ENCODE measurements at places on chromosomes 6 and 20.

DNA sequence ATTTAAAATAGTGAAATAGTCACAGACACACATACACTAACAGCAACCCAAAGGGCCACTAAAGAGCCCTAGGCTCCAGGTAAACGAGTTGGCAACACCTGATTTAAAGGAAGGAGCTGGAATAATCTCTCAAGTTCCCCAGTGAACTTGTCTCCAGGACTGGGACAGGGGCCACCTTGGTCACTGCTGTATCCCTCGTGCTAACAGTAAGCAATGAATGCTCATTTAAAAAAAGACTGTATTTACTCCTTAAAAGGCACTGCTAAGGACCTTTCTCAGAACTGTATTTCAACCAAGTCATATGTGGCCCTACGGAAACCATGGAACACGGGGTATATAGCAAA, 1.3 kb downstream of the DIDO1 start:
- no peak for DNase-seq

DNA sequence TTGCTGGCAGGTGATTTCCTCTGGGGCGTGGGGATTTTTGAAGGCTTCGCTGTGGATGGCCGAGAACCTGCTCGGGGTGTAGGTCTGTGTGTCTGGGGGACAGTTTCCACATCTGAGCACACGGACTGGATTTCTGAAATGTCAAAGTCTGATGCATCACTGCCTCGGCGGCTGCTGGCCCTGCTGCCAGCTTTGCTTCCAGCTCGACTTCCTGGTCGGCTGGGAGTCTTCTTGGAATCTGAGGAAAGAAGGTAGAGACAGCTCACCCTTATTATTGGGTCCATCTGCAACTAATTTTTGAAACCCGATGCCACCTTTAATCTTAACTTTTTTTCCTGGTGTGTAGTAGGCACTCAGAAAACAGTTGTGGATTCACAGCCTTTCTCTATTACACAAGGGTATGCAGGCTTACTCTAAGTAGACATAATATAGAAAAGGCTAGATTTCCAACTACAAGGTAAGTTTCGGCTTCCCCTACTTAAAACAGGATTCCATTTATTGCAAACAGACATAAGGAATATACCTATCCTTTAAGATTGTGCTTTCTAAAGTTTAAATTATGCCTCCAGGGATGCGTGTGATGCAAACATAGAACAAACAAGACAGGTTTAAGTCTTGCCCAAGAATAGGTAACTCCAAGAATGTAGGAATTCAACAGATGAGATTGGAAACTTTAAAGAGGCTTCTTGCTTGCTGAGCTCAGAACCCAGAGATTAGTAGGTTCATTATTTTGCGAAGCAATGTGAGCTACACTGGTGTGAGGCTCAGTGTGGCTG, 183.5 kb downstream of the DST start:
- DNase-seq: no peak

DNA sequence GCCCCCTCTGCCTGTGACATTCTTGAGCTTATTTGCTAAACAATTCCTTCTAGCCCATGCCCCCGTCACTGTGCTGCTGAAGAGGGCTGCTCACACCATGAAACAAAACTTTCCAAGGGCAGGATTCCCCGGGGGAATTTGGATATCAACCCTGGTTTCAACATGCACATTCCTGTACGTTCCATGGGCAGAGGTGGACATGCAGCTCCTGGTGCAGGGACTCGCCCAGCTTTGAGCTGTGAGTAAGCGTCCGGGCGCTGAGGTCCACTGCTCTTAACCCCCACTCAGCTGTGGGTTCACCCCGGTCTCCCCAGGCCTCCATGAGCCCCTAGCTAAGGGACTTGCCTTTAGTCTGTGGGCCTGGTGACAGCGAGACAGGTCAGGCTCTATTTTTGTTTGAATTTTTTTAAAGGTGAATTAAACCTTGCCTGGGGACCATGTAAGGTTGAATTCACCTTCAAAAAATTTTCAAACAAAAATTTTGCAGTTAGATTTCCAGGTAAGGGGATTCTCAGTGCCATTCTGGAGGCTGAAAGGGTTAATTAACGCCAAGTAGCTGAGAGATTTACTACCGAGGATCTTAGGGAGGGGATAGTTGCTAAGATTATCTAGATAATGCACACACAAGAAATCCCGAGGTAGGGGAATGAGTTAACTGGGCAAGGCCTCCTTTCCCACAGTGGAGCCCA, 70.3 kb upstream of the SLC22A23 start:
- DNase-seq: peak; percentile 49

DNA sequence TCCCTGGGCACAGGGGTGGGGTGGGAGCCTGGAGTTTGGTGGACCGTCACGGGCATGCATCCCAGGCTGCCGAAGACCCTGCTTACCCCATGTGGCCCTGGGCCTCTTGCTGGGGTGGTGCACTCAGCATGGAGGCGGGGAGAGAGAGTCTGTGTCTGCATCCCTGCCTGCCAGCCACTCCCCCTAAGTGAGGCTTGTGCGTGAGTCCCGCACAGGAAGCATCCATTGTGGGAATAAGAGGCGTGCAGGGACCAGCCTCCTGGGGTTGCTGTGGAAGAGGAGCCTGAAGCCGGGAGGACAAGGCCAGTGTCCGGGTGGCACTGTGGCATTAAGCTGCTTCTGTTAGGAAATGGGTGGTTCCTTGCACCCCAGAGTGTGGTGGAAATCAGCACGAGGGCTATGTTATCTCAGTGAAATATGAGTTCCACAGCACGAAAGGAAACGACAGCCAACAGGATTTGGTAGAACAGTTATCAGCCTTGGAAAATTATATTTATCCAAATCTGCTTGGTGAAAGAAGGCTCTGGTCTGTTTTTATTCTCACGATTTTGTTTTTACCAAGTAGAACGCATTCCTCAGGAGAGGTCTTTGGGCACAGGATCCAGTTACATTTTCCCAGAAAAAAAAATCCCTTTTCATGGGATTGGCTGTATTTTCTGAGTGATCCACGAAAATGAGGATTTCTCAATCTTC, 35.7 kb downstream of the CDH4 start:
- DNase-seq: no peak

DNA sequence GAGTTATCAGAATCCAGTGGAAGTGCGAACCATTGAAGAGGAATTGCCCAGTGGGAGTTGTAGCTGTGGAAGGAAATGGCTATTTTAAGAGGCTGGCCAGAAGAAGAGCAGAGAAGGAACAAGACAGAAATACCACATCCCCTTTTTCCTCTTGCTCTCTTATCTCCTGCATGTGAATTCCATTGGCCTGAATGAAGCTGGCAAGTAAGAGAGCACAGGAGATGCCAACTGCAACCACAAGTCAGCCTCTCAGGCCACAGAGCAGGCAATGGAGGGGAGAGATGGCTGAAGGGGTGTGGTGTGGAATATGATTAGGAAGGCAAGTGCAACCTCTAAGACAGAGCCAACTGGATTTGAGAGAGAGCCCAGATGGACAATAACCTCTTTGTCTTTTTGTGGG, 362.7 kb upstream of the IMPG1 start:
- no peak for DNase-seq

- no peak for DNase-seq
These were observed 100.0 kb upstream of the ADGRF4 start for GRCh38 chr6:47598367-47598766.

DNA sequence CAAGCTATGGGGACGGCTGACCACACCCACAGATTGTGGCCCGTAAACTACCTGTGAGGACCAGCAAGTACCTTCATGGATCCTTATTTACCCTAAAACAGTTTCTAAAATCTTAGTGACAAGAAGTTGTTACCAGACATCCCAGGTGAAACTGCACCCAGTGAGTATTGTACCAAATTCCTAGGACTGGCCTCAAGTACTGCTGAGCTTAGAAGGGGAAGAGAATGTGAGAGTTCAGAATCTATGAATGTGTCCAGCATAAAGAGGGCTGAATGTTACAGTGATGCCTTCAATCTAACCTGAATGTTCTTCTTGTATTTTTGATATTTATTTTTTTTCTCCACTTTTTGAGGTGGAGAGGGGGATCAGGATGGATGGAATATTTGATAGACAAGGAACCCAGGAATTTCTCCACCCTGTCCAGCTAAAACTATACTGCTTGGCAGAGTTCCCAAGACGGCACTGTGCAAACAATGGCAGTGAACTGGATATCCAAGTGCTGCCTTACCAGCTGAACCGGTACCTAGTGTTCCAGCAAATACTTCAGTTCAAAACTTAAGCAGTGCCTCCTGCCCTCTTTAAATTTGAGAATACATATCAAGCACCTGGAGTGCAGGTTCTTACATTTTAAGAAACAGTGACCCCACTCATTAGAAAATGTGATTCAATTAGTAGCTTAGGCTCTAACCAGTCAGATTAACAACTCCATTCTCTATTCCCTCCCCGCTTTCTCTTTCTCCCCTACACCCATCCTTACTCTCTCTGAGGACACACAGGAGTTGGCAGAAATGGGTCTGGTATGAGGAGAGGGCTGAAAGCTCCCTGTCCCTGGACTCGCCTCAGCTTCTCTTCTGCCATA, 427.3 kb upstream of the FLRT3 start:
- no peak for DNase-seq

GRCh38 chr20:45049438-45049837, 51.5 kb downstream of the KCNS1 start:
- DNase-seq: no peak

GRCh38 chr20:38167851-38168760, 3.0 kb upstream of the TGM2 start:
- peak; percentile 86 for DNase-seq

DNA sequence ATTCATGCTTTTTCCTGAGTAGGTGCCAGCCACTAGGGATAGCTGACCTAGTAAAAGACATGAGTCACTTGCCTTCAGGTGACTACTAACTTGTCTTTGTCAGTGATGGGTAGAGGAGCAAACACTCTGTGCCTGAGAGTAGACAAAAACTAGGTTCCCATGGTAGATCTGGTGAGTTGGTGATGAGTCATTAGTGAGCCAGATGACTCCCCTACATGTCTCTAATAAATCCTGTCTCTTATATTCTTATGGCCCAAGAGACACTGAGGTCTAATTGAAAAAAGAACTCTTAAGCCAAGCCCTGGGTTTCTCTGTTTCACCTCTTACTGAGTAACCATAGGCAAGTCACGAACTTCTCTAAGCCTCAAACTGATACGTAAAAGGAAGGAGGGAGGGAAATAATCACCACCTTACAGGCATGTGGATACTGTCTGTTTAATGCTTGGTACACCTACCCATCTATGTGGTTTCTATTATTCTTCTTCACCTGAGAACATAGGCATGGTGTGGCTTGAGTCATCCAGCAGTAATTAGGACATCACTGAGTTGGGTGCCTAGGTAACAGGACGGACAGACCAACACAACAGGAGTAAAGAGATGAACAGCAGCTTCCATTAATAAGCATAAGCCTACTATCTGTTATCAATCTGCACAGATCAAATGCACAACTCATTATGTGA, 20.3 kb downstream of the TTPAL start:
- DNase-seq: no peak

- no peak for DNase-seq
These were observed 51.7 kb downstream of the DTD1 start for GRCh38 chr20:18639501-18639979.

DNA sequence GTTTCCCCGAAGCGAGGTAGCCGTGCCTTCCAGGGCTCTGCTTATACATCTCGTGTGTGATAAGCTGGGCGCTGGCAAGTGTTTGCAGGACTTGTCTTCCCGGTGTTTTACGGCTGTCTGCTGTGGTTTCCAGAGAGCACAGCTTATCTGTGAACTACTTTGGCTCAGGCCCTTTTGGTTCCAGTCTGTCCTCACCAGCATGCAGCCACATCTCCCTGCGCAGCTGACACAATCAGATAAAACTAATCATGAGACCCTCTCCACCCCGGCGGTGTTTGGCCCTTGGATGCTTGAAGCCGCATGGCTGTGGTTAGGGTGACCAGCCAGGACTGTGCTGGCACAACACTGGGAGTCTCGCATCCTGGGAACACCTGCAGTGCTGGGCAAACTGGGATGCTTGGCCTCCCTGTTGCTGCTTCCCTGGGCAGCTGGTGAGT, 241.8 kb upstream of the FOXQ1 start:
- peak; percentile 71 for DNase-seq

DNA sequence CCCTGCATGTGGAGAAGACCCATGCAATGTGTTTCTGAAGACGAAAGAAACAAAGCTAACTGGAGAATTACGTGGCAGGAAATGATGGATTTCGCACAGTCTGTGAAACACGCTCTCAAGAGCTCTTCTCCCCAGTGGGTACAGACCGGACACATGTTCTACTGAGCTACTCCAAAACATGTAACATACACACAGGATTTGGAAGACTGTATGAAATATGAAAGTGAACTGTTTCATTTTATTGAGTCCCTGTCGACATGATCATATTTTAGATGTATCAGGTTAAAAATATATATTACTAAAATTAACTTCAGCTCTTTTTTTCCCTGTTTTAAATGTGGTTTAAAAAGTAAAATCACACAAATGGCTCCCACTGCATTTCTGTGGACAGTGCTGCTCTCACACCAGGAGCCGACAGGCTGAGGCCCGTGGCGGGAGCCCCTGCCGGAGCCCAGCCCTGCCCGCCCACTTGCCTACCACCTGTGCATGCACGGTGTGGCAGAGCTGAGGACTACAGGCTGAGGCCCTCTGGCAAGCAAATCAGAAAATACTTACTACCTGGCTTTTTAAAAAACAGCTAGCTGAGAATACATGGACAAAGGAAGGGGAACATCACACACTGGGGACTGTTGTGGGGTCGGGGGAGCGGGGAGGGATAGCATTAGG, 58.9 kb upstream of the NXT1 start:
- DNase-seq: no peak

DNA sequence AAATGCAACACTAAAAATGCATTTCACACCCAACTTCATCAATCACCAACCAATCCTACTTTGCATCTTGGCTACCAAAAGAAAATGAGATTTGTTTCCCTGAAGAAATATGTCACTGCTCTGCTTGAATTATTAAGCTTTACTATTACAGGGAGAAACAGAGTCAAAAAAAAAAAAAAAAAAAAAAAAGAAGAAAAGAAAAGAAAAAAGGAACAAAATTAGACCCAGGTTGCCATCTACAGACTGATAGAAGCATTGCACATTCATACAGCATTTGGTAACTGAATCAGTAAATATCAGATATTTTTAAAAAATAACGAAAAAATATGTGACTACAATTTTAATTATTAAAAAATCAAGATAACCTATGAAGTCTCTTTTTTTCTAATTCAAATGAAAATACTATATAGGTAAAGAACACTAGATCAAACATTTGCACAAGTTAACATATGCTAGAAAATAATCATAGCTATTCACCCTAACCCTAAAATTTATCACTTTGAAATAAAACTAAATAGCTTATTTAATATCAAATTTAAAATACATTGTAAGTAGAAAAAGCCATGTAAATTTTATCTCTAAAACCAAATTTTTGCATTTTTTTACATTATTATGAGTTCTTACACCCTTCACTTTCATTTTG, 83.3 kb downstream of the DCDC2 start:
- DNase-seq: no peak

GRCh38 chr20:49856904-49857303, 44.3 kb downstream of the SLC9A8 start:
- no peak for DNase-seq

- DNase-seq: peak; percentile 8
These were observed 443.4 kb upstream of the MMS22L start for GRCh38 chr6:97726378-97726777.

- DNase-seq: no peak
These were observed 21.2 kb downstream of the TNFRSF21 start for GRCh38 chr6:47288267-47289090.
